OCI-LY7 (cell line): ENCODE measurements at places on chromosomes 1 and 21.

- no peak for DNase-seq
Observed at GRCh38 chr21:34534522-34534921, 22.5 kb upstream of the KCNE1 start.

GRCh38 chr1:110449661-110450651, 993 bp upstream of the PROK1 start:
- DNase-seq = no peak

DNA sequence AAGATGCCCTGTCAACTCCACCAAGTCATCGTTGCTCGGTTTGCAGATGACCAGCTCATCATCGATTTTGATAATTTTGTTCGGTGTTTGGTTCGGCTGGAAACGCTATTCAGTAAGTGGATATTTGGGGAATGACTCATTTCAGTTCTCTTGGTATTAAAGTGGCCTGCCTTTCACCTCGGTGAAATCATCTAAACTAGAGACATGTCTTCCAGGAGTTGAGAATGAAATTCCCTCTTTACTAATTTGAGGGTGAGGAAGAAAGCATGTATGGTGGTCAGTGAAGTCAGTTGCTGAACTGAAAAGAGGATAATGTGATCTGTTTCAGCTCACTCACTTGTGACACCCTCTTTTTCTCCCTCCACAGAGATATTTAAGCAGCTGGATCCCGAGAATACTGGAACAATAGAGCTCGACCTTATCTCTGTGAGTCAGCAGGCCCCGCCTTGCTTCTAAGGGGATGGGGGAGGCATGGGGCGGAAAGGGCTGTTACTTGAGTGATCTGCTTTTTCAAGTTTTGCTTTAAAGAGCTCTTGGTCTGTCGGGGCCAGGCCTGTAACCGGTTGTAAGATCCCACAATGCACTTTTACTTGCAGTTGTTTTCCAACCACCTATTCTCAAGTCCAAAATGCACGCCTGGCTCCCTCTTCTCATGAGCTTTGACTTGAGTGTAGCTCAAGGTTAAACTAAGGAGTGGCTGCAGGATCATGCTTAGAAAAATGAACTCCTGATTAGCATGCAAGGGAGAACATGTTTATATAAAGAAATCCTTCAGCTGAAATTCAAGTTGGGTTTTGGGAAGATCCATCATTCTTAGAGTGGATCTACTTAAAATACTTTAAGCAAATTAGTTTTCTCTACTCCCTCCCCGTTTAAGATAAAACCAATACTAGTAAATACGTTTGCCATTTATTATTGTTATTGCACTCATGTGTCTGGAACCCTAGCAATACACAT, 59.8 kb downstream of the CAPN2 start:
- no peak for DNase-seq

- no peak for DNase-seq
Observed at GRCh38 chr1:166884040-166884642, 8.1 kb upstream of the TADA1 start.

GRCh38 chr1:62589321-62589720, 8.0 kb upstream of the ANGPTL3 start:
- DNase-seq = no peak

DNA sequence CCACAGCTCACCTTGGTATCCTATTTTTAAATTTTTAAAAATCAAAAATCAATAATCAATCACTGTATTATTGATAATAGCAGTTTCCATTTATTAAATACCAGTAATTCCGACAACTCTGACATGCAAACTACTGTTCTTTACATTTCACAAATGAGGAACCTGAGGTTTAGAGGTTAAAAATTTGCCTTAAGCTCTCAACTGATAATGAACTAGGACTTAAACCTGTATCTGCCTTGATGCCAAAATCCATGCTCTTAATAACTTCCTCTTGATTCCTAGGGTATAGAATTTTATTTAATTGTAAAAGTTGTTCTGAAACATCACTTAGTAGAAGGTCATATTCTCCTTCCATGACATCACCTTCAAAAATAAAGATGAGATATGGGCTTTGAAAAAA, 5.6 kb downstream of the ARHGAP29 start:
- no peak for DNase-seq

GRCh38 chr1:78277253-78277652, 213.5 kb upstream of the PTGFR start:
- DNase-seq = no peak

- no peak for DNase-seq
Observed at GRCh38 chr1:172559572-172560210, 26.7 kb downstream of the SUCO start.

DNA sequence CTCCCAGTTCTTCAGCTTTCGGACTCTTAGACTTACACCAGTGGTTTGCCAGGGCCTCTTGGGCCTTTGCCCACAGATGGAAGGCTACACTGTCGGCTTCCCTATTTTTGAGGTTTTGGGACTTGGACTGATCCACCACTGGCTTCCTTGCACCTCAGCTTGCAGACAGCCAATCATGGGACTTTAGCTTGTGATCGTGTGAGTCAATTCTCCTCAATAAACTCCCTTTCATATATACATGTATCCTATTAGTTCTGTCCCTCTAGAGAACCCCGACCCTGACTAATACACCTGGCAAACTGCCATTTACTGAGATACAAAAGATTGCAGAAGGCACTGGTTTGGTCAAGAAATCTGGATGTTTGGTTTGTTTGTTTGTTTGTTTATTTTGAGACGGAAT, 6.4 kb upstream of the RAB4A start:
- DNase-seq = no peak

- DNase-seq = no peak
Observed at GRCh38 chr1:174152427-174152826, 6.9 kb upstream of the RABGAP1L start.

- DNase-seq = no peak
Observed at GRCh38 chr1:218394416-218394815, 49.3 kb downstream of the TGFB2 start.
